ENCODE measurements at places on chromosomes 16 and 17. TPM values are rescaled to one million over a fixed set of nuclear protein-coding genes. Genes with fewer than 3 reads are reported as not detected.

DNA sequence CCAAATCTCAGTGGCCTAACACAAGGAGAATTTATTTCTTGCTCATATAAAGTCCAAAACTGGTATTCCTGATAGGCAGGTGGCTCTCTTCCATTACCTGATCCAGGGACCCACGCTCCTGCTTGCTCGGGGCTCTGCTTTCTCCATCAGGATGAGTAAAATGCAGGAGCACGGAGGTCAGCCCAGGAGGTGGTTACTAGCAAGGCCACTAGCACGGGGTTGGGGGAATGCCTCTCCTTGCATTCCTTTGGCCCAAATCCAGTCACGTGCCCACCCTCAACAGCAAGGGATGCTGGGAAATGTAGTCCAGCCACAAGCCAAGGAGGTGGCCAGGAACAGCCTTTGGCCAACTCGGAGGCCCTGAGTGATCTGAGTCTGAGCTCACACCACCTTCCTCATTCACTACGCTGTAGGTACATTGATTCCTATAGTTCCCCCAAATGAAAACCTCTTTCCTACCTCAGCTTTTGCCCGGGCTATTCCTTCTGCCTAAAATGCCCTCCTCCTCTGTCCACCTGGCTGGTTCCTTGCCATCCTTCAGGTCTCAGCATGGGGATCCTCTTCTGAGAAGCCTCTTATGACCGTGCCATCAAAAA is 38.3 kb upstream of the HAPSTR1 start:
- H3K4me3 ChIP-seq, result no peak overlapping the region
- no peaks in the 10 kb centered on the region for H3K27me3 ChIP-seq
- H3K36me3 ChIP-seq, result no peaks in the 10 kb centered on the region
- DNase-seq, result no peak
- no peak overlapping the region for H3K27ac ChIP-seq
- no peaks in the 10 kb centered on the region for H3K4me1 ChIP-seq

ARSG gene
- 9.5 TPM for total RNA-seq

SLC13A2 gene
- total RNA-seq, result 4.0 TPM

GRCh38 chr16:14634389-14634725 is 1.6 kb downstream of the BFAR start:
- H3K4me3 ChIP-seq, result peak overlapping the region; percentile 99
- no peaks in the 10 kb centered on the region for H3K27me3 ChIP-seq
- H3K36me3 ChIP-seq, result no peaks in the 10 kb centered on the region
- H3K27ac ChIP-seq, result peak overlapping the region; percentile 95
- DNase-seq, result no peak

DNA sequence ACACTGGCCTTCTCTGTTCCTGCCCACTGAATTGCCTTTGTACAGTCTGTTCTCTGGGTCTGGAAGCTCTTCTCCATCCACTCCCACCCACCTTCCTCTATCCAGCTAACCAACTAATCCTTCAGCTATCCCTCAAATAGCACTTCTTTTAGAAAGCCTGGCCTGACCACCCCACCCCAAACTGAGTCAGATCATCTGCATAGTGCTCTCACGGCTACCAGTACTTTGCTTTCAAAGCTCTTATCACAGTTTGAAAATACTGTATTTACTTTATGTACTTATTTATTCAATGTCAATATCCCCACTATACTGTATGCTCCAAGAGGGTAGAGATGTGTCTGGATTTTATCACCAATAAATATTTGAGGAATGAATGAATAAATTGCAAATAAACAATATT is 4.5 kb upstream of the CLDN7 start:
- no peaks in the 10 kb centered on the region for H3K36me3 ChIP-seq
- no peak overlapping the region for H3K4me3 ChIP-seq
- DNase-seq, result no peak
- H3K27me3 ChIP-seq, result peaks cover 12% of the 10 kb centered on the region

DNA sequence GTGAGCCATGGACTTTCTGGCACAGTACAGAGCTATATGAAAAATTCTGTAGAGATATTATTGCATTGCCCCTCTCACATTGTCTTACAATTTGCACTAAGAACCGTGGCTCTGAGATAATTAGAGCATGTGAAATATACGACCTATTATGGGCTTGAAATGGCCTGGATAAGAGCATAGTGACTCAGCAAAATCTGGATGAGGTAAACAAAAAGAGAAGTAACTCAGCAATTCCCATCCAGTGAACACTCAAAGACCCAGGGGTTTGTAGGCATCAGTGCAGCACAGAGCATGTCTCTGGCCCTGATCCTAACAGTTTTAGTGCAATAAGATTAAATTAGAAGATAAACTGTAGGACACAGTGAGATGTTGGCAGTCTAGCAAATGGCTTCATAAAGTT is 317.2 kb upstream of the MYOCD start:
- H3K27me3 ChIP-seq, result no peaks in the 10 kb centered on the region
- H3K4me3 ChIP-seq, result no peak overlapping the region
- no peak for DNase-seq
- no peaks in the 10 kb centered on the region for H3K36me3 ChIP-seq
- H3K27ac ChIP-seq, result no peak overlapping the region

DNA sequence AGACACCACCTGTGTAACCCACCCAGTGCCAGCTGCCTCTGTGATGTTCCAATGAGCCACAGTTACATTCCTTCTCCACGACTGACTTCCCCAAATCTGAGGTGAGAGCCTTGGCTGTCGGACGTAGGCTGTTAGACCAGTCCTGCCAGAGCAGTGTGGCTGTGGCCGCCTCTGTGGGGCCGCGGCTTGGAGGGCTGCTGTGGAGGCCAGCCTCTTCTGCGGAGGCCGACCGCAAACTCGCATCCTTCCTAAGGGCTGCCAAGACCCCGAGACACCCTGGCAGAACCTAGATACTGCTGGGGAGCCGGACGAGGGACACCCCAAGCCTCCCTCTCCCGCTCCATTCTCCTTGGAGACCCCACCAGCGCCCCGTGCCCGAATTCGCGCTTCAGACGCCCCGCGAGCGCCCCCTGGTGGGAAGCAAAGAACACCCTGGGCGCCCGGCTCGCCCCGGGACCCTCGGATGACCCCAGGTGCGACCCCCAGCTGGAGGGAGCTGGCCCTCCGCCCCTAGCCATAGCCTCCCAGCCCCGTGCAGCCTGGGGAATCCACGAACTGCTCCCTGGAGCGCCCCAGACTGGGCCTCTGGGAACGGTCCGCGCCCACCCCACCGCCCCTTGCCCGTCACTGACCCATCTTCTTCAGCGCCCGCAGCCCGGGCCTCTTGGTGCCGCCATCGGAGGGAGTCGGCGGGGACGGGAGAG is 547 bp downstream of the PLCD3 start:
- peaks cover 14% of the 10 kb centered on the region for H3K4me1 ChIP-seq
- H3K36me3 ChIP-seq, result no peaks in the 10 kb centered on the region
- H3K27ac ChIP-seq, result peak overlapping the region; percentile 99
- H3K4me3 ChIP-seq, result peak overlapping the region; percentile 91

NHLRC4 gene
- total RNA-seq, result 1.9 TPM

DNA sequence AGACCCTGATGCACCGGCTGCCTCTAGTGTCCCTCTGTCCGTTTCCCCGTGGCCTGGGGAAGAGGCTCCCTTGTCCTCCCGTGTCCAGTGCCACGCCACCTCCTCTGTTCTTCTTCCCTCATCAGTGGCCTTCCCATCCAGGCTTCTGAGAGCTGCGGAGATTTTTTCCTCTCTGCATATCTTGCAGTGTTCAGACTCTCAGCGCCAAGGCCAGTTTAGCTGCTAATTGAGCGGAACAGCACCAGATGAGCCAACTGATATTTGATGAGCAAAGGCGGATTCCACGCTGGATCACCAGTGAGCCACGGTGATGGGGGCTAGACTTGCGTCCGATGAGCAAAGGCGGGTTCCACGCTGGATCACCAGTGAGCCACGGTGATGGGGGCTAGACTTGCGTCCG is 257.6 kb downstream of the FOXL1 start:
- H3K27ac ChIP-seq, result no peak overlapping the region
- no peak for DNase-seq
- no peaks in the 10 kb centered on the region for H3K36me3 ChIP-seq
- H3K4me3 ChIP-seq, result no peak overlapping the region
- no peaks in the 10 kb centered on the region for H3K27me3 ChIP-seq

TP53TG3 gene
- total RNA-seq, result not detected

All from breast epithelium (tissue), 4 donors.